A549 treated with ZK216348 at 1 μM for 4 hours (cell line): ENCODE measurements at places on chromosomes 12 and 14. TPM values are rescaled to one million over a fixed set of nuclear protein-coding genes. Genes with fewer than 3 reads are reported as not detected.

CD163 gene
- total RNA-seq: not detected in 5 replicates

CMA1 gene
- not detected in 5 replicates for total RNA-seq

TEAD4 gene
- 37.2 to 51.6 TPM (median 49.0 TPM) in 5 replicates for total RNA-seq

GPR135 gene
- total RNA-seq: 0.70 to 1.0 TPM (median 1.0 TPM) in 5 replicates

AMN gene
- total RNA-seq: 0.21 to 0.55 TPM (median 0.40 TPM) in 5 replicates

CLEC2A gene
- not detected in 5 replicates for total RNA-seq

METTL3 gene
- total RNA-seq: 37.8 to 53.9 TPM (median 51.8 TPM) in 5 replicates

FGF23 gene
- not detected in 5 replicates for total RNA-seq

DIP2B gene
- total RNA-seq: 11.9 to 19.0 TPM (median 16.5 TPM) in 5 replicates

SERPINA12 gene
- total RNA-seq: not detected in 5 replicates
